ENCODE measurements at places on chromosomes 2 and 18.

- DNase-seq = no peak
These were observed 58.1 kb upstream of the IL1RL1 start for GRCh38 chr2:102253140-102253752.

DNA sequence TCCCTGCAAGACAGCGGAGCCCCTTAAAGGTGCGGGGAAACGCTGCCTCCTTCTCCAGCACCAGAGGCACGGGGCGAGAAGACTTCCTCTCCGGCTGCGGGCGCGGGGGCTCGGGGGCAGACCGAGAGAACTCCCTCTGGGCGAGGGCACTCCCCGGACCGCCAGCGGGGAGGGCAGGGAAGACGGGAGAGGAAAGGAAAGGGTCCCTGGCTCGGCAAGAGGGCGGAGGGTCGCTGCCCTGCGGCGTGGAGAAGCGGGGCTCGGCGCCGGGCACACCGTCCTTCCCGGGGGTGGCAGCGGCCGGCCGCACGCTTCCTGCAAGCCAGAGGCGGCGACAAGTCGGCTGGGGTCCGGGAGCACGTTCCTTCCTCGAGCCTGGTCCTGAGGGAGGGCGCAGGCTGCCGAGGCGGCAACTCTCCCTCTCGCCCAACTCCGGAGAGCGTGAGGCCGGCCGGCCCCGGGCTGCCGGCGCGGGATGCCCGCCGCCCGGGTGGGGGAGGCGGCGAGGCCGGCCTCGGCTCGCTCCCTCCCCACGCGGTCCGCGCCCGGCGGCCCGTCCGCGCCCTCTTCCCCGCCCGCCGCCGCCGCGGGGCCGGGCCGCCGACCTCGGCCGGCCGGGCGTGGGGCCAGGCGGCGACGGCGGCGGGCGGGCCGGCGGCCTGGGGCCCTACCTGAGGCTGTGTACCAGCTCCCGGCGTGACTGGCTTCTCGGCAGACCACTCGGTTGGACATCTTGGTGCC lies 1.1 kb downstream of the MEMO1 start:
- DNase-seq = peak; percentile 20

DNA sequence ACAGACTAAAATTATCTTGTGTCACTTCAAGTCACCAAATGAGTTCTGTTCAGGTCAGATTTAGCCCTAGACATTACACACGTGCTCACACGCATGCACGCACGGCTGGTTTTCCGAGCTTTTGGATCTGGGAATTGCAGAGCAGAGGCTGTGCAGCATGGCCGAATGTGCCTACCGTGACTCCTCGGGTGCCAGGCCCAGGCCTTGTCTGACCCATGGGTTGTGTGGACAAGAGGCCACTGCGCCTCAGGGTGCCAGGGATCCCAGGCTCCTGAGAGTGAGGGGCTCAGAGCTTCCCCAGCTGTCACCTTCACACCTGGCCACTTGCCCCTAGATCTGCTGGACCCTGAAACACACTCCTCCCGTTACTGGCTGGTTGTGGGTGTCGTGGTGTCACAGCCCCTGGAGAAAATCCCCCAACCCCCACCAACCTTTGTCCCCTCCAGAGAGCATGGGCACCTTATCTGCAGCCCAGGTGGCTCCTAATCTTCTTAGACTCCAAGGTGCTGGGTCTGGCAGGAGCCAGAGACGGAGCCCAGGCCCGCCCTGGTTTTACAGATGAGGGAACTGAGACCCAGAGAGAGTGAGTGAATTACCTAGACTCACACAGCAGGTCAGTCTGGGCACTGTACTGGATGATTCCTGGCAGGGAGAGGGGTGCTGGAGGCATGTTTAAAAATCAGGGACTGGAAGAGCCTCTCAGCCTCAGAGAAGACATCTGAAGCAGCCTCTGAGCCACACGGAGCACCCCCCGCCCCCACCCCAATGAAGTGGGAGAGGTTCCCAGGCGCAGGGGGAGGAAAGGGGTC lies 56.8 kb downstream of the ATOH8 start:
- DNase-seq = no peak

GRCh38 chr2:39938035-39938835 lies 159.2 kb upstream of the THUMPD2 start:
- no peak for DNase-seq

- DNase-seq = peak; percentile 12
These were observed at the start of gene SH3BP4 for GRCh38 chr2:234951664-234952269. SH3BP4 (plus strand) TSS chr2:234952017; CDS start chr2:235035003, 82,986 bp downstream.

DNA sequence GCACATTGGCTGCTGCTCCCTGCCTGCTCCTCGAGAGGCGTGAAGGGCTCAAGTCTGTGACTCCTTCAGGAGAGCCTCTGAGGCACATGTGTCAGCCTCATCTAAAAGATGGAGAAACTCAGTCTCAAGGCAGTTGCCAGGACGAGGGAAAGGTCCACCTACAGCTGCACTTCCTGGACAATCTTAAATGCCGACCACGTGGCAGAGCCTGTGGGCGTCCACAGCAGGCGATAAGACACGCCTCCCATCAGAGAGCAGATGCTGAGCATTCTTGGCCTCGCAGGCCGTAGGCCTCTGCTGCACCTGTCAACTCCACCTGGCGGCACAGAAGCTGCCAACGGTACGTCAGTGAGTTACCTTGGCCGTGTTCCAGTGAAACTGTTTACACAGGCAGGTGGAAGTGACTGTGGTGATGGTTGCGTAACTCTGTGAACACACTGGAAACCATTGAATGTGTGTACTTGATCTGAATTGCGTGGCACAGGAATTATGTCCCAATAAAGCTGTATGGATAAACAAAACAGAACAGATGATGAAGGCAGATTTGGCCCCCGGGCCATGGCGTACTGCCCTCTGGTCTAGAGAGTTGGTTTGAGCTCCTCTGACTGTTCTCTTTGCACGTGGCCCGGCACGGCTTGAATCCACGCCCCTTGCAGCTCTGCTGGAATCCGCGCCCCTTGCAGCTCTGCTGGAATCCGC lies 114.5 kb downstream of the RNF144A start:
- no peak for DNase-seq

- peak; percentile 54 for DNase-seq
These were observed 31.9 kb upstream of the CREG2 start for GRCh38 chr2:101419096-101419663.

DNA sequence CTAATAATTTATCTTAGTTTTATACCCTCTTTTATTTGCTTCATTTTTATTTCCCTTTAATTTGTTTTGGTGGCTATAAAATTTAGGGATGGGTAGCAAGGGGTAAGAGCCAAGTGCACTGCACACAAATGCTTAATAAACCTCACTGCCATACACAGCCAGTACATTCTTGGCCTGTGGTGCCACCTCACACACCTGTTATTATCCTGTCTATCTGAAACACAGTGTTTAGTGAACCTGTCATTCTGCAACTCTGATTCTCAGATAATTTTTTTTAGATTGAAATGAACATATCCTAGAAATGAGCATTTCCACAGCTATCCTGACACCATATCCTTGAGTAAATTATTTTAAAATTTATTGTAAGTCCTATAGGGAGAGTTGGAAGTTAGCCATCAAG lies 807.5 kb downstream of the DCC start:
- DNase-seq = no peak

GRCh38 chr2:73031725-73032701 lies 39.5 kb downstream of the SFXN5 start:
- no peak for DNase-seq

GRCh38 chr2:147869934-147870333 lies 25.1 kb downstream of the ACVR2A start:
- DNase-seq = no peak

GRCh38 chr2:195595825-195596224 lies 61.2 kb upstream of the SLC39A10 start:
- no peak for DNase-seq

- no peak for DNase-seq
These were observed 49.6 kb downstream of the SPIRE1 start for GRCh38 chr18:12608301-12608700.

DNA sequence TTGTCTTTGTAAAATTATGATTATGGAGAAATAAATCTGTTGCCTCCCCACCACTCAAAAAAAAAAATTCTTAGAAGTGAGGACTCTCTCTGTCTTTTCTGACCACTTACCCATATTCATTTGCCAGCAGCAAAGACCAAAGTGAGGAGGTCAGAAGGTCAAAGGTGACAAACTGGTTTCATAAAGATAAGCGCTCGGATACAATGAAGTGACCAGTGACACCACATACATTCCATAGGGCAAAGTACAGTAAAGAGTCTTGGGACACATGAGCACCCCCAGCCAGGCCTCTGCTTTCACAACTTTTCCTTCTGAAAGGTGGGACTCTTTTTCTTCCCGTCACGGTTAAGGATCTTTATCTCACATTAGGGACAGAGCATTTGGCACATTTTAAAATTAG lies 75.9 kb upstream of the TCF4 start:
- no peak for DNase-seq

DNA sequence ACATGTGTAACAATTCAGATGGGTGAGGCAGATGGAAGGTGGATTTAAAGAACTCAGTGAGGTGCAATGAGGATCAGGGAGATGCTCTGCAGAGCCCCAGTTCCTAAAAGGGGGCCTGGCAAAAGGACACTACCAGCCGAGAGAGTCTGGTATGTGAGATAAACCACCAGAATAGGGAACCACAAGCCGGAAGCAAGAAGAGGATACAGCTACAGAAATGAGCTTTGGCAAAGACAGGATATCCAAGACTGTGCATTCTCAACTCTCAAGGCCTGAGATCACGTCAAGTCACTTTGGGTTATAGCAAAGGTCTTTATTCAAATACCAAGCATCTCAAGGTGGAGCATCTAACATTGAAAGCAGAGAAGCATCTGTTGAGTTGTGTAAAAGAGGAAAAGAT lies 293.5 kb downstream of the ARHGAP15 start:
- DNase-seq = no peak

DNA sequence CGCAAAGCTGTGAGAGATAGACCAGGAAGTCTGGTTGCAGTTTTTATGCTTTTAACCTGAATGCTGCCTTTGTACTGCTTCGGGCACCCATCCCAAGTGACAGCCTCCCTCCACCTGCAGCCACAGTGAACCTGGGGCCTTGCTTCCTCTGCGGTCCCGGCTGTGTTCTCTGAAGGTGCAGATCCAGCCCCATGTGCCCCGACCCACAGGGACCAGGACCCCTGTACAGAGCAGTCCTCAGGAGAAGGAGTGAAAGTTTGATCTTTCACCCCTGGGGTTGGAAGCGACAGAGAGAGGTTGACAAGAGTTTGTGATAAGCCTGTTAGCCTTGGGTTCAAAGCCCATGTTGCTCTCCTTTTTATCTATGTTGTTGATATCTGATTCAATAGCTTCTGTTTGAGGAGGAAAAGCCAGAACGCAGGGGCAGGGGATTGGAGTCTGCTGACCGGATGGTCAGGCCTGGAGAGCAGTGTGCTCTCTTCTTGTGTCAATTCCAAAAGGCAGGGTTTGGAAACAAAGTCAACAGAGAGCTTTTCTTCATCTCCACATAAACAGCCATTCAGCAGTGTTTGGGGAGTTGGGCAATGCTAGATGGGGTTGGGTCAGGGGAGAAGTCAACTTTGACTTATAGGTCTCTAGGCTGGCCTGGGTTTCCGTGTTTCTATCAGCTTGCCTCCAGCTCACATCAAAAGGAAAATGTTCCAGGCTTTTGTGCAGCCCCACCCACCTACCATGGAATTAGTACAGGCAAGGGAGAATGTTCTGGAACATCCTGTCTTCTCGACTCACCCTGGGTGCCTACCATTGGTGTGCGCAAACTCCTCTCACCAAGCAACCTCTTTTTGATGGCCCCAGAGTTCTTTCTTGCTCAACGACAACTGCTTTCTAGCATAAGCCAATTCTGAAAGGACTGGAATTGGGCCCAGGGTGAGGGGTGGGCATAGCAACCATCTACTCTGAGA lies 214.9 kb downstream of the ALPK2 start:
- DNase-seq = no peak

GRCh38 chr2:233032551-233033320 lies at the start of gene NEU2:
NEU2 (plus strand) TSS chr2:233032672; CDS start chr2:233032672, 0 bp downstream.
- no peak for DNase-seq

DNA sequence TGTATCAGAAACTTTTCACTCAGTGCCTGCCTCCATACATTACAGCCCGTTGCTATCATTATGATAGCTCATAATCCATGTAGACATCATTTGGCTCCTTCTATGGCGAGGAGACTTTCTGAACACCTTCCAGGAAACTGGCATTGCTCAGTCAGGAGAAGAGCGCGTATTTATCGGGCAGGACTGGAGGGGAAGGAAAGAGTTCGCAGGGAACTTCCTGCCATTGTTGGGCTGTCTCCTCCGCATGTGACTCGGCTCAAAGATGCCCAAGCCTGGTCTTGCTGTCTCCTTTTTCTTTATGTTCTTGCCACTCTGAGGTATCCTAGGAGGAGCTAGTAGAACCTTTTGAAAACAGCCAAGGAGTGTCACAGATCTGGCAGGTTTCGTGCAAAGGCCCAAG lies 156.8 kb downstream of the CTIF start:
- DNase-seq = no peak

DNA sequence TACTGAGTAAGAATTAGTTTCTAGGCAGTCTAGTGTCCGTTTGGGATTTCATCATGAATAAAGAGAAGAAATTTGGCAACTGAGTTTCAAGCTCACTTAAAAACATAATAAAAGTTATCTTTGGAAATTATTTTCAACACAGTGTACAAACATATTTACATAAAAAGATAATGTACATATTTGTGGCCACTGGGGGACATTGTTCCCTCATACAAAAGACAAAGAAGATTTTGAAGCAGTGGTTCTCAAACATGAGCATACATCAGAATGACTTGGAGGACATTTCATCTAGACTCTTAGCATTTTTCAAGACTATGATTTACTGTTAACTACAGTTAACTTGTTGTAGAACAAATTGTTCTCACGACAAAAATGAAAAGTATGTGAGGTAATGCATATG lies 15.7 kb upstream of the TTC21B start:
- DNase-seq = no peak

GRCh38 chr18:52045946-52046675 lies 293.9 kb upstream of the DCC start:
- DNase-seq = no peak

- DNase-seq = no peak
These were observed 17.8 kb downstream of the SERPINB13 start for GRCh38 chr18:63604791-63605567.

DNA sequence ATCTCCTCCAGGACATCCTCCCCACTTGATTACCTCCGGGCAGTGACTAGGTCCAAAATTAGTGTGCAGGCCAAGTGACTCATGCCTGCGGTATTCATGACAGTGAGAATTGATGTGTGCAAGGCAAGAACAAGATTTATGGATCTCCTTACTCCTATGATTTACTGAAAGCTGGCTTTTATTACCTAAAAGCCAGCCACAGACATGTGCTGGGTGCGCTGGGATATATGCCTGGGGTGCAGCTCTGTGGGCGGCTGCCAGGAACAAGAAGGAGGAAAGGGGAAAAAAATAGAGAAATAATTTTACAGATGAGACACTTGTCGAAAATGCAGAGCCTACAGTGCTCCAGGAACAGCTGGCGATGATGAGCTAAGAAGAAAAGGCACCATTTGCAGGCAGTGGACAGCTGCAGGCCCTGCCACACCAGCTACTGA lies 359.3 kb downstream of the CMPK2 start:
- DNase-seq = no peak

DNA sequence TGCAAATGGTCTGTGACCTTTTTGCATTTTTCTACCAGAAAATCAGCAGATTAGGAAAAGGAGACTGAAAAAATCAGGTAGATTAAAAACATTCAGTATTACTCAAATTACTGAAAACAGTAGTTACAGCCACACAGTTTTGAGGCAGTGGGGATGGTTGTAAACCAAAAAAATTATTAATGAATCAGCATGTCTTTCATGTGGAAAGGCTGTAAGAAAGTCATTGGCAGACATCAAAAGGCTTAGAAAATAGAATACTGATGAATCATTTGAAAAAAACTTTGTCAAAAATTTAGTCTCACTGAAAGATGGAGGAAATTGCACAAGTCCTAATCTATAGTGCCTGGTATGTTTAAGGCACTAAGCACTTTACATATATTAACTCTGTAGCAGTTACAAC lies 133.9 kb upstream of the GCFC2 start:
- DNase-seq = no peak

Measured in activated T-cell treated with anti-CD3 and anti-CD28 coated beads for 24 hours (primary cell).